Central memory CD4-positive, alpha-beta T cell (primary cell): ENCODE measurements at places on chromosomes 5 and 9.

GRCh38 chr9:10173561-10173960 lies 439.2 kb downstream of the PTPRD start:
- no peak for DNase-seq

GRCh38 chr9:14240537-14240936 lies 73.4 kb downstream of the NFIB start:
- DNase-seq: no peak

GRCh38 chr9:20319641-20320337 lies 302.5 kb downstream of the MLLT3 start:
- DNase-seq: peak; percentile 2

DNA sequence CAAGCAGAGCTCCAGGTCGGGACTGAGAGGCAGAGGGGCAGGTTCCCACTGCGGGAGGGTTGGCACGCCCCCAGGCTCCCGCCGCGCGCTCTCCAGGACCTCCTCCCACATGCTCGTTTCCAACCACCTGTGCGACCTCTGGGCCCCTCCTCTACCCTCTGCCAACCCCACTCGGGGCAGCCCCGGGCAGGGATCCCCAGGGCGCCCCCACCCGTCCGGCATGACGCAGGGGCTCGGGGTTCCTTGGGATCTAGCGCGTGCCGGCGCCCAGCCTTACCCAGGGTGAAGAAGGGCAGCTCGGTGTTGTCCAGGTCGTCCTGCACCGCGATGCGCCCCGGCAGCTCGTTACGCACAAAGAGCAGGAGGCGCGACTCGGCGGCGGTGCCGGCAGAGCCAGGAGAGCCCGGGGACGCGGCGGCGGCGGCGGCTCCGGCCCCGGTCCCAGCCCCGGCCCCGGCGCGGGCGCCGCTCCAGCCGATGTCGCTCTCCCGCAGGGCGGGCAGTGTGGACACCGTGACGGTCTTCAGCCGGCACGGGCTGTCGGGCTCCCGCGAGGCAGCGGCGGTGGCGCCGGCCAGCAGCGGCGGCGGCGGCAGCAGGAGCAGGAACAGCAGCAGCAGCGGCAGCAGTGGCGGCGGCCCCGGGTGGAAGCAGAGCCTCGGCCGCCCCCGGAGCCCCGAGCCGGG lies 494 bp downstream of the ASTN2 start:
- DNase-seq: no peak

- DNase-seq: no peak
Measured at GRCh38 chr5:39058178-39058921, 15.8 kb downstream of the RICTOR start.

DNA sequence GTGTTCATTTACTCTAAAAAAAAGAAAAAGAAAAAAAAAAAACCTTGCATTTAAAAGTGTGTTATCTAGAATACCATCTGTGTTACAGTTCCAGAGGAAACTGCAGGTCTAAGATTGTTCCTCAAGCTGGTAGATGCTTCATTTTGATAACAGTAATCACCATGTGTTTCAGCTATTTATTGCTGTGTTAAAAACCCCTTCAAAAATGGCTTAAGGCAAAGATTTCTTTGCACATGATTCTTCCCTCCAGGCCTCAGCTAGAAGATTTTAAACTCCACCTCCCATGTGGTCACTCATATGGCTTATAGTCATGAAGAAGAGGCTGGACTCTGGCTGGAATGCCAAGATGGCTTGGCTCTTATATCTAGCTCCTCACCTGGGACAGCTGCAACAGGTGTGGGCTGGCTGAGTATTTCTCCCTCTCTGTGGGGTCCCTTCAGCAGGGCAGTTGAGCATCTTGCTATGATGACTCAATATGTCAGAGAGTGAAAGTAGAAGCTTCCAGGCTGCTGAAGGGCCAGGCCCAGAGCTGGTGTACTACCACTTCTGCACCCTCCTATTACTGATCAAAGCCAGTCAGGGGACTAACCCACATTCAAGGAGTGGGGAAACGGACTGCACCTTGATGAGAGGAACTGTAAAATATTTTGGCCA lies 920.4 kb upstream of the DMAC1 start:
- DNase-seq: no peak

DNA sequence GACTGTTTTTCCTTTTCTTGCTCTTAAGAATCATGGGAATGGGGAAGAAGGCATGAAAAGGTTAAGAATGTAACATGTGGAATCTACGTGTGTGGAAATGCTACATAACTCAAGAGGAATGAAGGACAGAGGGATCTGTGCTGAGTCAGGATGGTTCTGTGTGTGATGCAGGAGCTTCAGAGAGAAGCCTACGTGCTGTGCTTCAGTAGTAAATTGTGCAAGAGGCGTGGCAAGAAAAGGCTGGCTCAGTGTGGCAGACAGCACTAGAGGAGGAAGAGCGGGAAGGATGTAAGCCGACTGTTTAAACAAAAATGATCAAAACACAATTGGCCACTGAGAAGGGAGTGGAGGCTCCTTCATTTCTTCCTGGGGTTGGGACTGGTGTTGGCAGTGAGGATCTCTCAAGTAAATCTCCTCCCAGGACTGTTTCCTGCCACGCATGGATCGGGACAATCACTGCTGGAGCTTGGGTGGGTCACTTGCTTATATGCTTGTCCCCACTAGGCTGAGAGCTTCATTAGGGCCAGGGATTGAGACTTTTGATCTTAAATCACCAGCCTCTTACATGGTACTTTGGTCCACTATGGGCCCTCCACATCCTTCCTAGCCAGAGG lies 59.4 kb upstream of the BASP1 start:
- DNase-seq: no peak

GRCh38 chr5:123778641-123779040 lies 266.7 kb downstream of the CSNK1G3 start:
- DNase-seq: no peak
